ENCODE measurements at places on chromosomes 3 and 15. TPM values are rescaled to one million over a fixed set of nuclear protein-coding genes. Genes with fewer than 3 reads are reported as not detected.

DNA sequence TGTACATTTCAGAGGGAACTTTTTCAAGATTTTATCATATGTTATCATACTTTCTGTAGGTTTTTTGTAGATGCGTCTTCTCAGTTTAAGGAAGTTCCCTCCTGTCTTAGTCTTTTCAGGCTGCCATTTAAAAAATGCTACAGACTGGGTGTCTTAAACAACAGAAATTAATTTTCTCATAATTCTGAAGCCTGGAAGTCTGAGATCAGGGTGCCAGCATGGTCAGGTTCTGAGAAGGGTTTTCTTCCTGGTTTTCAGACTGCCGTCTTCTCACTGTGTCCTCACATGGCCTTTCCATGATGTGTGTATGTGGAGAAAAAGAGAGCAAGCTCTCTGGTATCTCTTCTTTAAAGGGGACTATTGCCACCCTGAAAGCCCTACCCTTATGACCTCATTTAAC, 189.9 kb upstream of the SOX2 start:
- no peak for DNase-seq

GRCh38 chr3:79361748-79362378, 405.9 kb downstream of the ROBO1 start:
- no peak for DNase-seq

- DNase-seq: peak; percentile 56
These were observed 15.4 kb upstream of the BFSP2 start for GRCh38 chr3:133384331-133385027.

DNA sequence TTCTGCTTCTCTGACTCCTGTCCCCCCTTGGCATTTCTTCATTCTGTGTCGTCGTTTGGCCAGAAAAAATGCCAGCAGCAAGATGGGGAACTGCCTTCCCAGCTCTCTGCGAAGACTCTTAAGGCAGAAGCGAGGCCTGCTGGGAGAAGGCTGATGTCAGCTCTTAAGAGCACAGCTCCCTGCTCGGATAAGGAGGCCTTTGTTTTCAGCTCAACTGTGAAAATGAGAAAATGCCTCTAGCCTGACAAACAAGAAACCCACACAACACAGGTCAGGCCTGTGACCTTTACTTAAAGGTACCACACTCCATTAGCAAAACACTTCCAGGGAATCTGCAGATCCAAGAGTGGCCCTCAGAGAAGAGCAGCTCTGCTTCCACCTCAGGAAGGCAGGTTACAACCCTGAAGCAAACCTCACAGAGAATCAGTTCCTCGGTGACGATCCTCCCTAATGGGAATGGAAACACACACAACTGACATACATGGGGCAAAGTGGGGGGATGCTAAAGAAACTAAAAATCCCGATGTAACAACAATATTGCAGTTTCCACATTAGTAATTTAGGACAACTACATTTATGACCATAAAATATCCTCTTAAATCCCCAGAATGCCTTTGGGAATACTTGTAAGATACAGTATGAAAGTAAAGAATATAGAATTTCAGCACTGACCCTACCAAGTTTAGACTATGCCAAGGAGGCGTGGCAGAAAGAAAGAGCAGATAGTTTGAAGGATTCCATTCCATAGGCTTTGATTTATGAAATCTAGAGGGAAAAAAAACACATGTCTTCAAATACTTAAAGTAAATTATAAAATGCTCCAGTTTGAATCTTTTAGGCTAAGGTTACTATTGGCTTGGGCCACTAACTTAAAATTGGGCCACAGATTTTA, 52.1 kb downstream of the VGLL4 start:
- no peak for DNase-seq

DNA sequence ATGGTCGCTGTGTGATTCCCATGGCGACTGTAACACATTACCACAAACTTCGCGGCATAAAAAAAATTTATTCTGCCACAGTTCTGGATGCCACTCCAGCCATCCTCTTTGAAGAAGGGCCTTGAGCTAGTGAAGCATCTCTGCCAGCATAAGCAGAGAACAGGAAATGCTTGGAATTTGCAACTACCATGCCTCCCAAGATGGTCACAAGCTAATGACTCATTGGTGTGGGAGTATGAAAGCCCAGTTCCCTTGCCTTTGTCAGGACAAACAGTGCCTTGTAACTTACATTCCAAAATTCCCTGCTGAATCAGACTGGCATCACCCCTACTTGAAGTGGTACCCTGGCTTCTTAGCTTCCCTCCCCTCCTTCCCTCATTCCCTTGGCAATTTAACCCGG, 129.7 kb downstream of the PROS1 start:
- no peak for DNase-seq

The PLSCR4 gene
- 22.8 TPM for total RNA-seq

GRCh38 chr3:192597913-192598312, 129.4 kb downstream of the FGF12 start:
- no peak for DNase-seq

- peak; percentile 49 for DNase-seq
These were observed 841 bp downstream of the SLC6A20 start for GRCh38 chr3:45795509-45795881.

The SLC22A13 gene
- not detected for total RNA-seq

The GOLGA8S gene
- total RNA-seq: not detected

DNA sequence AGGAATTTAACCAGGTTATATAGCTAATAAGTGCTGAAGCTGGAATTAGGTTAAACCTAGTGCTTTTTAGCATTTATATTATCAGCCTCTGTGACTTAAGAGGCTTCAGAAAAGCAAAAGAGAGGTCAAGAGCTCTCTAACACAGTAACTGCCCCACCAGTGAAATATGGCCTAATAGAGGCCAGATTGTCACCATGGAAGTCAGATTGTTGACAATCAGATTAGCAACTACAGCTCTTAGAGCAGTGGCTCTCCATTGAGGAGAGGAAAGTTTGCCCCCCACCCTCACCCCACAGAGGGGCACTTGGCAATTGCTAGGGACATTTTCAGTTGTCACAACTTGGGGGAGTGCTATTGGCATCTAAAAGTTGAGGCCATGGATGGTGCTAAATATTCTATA, 23.3 kb upstream of the LMOD3 start:
- DNase-seq: no peak

The TM6SF1 gene
- 3.3 TPM for total RNA-seq

- DNase-seq: no peak
These were observed 29.5 kb downstream of the ZNF662 start for GRCh38 chr3:42935472-42935871.

The MUC13 gene
- 586 TPM for total RNA-seq

The CEP97 gene
- 3.9 TPM for total RNA-seq

GRCh38 chr3:141401095-141401494, 32.8 kb downstream of the ZBTB38 start:
- no peak for DNase-seq

The ACP3 gene
- total RNA-seq: 11.9 TPM

The CHRNA5 gene
- total RNA-seq: 0.53 TPM

- DNase-seq: no peak
These were observed 271.3 kb upstream of the RGMA start for GRCh38 chr15:93360318-93360717.

The USP50 gene
- not detected for total RNA-seq

DNA sequence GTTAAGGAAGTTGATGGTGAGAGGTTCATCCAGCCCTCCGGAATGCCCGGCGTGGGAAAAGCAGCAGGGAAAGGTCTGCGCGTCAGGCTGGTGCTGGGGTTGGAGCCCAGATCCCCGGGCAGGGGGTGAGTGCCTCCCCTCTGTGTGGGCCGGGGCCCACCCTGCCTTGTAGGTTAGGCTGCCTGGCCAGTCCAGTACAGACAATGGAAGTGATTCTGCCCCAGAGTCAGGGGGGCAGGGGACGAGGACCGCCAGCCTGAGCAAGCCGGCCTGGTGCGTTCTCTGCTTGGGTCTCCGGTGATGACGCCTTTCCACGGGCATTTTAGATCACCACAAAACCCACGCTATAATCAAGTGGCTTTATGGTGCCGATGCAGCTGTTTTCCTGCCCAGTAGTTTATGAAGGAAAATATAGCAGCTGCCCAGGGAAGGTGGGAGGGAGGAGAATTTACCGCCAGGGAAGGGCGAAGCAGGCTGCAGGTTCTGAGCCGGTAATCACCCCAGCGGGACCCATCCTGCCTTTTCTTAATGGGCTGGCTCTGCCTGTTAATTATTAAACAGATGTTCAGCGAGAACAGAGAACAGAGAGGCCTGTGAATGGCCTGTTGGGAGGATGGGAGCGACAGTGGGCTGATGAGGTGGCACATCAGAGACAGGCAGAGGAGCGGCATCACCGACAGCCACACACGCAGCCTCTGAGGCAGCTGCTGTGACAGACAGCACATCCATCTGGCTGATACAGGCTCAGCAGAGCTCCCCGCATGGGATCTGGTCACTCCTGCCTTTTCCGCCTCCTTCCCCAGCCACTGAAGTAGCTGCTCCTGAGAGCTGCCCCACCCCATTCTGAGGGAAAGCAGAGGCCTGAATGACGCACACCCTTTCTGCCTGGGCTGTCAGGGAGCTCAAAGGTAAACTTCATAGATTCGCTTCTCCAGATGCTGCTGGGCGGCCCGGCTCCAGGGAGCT, 35.2 kb downstream of the BDH1 start:
- no peak for DNase-seq

DNA sequence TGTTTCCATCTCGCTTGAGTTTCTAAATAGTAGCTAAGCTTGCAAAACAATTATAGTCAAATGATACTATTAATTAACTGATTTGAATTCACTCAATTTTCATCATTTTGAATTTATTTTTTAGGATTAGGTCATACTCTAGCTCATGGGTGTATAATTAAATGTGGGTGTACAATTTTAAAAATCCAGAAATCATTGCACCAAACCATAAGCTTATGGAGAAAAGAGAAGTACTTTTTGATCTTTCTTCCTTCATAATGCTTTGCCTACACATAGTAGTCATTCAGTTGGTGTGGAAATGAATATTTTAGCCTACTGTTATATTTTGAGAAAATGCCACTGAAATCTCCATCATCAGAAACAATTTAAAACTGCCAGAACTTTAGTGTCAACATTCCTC, 175.1 kb downstream of the CD47 start:
- DNase-seq: no peak

The CLDN18 gene
- total RNA-seq: not detected

The DNAJA4 gene
- total RNA-seq: 39.1 TPM

DNA sequence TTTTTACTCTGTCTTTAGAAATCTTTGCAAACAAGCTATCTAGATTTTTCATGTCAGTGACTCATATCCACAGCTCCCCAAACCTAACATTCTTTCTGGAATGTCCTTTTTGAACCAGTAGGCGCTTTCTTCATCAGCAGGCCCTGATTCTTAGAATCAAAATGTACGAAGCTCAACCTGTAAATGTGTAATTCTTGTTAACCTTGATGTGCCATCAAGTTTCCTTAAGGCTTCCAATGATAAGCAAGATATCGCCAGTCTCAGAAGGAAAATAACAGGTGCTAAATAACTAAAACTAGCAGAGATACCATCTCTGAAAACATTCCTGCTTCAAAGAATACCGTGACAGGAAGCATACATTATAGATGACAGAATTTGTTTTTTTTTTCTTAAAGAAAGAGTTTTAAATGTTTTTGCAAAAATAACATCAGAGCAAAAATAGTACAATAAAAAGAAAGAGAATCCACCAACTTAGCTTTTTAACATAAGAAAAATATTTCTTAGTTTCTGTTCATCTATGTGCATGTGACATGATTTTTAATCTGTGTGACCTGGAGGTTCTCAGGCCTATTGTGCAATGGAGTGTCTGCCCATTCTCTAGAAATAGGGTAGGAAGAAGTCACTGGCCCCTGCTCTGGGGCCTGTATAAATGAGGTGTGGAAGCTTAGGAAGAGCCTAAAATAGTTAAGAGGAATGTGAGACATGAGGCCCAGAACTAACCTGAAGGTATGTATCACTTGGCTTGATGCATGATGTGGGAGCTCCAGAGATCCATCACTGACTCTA, 14.7 kb upstream of the SECISBP2L start:
- no peak for DNase-seq

The SST gene
- total RNA-seq: 97.6 TPM

The ADCY5 gene
- total RNA-seq: 3.5 TPM

GRCh38 chr3:184067573-184068055, 14.8 kb downstream of the HTR3C start:
- no peak for DNase-seq

GRCh38 chr3:150889106-150889505, 16.1 kb downstream of the MINDY4B start:
- DNase-seq: no peak

DNA sequence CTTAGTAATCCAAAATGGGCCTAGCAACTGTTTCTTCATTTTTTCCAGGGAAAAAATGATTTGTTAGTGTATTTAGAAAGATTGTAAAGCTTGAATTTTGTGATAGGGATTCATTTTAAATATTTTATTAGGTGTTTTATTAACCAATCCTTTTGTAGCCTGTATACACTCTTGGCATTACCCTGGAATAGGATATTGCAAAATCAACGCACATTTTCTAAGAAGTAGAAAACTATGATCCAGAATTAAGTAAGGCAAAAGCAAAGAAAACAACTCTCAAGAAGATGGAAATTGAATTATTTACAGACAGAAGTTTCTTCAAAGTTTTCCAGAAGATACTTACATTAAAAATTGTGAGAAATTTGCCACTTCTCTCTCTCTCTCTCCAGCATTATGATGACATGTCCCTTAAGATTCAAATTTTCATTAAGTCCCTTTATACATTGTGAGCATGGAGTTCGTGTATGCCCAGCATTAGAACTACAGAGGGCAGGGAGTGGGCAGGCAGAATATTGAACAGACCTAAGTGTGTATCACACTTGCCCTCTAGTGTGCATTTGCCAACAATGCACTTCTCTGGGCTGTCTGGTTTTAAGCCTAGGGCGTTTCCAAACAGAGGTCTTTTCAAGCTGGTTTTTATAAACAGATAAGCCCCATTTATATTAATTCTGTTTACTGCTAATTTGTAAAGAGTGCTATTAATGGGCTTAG, 28.5 kb upstream of the CMSS1 start:
- peak; percentile 17 for DNase-seq

GRCh38 chr3:1015826-1016225, 77.0 kb upstream of the CNTN6 start:
- no peak for DNase-seq

The GP9 gene
- not detected for total RNA-seq

The CPNE9 gene
- total RNA-seq: not detected

DNA sequence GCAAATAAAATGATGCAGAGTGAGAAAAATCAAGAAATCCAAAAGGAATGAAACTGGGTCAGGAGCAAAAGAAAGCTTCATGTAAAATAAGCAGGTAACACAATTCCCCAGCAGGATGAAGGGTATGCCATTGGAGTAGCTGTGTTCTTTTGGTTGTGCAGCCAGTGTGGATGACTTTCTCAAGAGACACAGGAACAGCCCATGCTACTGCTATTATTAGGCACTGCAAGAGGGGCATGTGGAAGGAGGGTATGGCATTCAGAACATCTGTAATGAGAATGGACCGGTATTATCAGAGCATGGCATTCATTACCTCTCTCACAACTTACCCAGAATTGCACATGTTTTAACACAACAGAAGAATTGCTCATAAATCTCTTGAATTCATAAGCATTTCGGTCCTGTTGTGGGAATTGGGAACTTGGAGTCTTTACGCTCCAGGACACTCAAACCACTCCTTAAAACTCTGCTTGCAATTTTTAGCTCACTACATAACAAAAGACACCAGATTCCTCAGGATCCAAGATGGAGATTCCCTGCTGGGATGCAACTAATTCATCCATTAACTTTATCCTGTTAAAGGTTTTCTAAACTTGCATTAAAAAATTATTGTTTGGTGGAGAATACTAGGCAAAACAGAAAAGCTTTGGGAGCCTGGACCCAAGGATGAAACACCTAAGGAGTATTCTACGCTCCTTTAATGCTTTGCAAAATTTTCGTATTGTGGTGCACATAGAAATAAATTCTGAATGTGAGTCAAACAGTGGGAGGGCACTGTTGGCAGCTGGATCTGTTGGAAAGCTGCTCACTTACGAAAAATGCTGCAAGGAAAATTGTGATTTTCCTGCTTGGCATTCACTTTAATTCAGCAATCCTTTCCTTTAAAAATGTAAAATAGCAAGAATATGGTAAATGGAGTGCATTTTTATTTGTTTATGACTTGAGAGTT, 34.6 kb upstream of the CDIN1 start:
- DNase-seq: no peak

The ACSBG1 gene
- not detected for total RNA-seq

Data from Peyer's patch (tissue), 4 donors.